IPS DF 6.9 (cell line): ENCODE measurements at places on chromosomes 5 and 9.

GRCh38 chr9:29449306-29449705, 1876.0 kb upstream of the C9orf72 start:
- no peak overlapping the region for H3K4me3 ChIP-seq
- H3K4me1 ChIP-seq, result no peaks in the 10 kb centered on the region
- DNase-seq, result no peak
- no peaks in the 10 kb centered on the region for H3K36me3 ChIP-seq
- no peak overlapping the region for H3K27ac ChIP-seq

GRCh38 chr9:130707225-130707976, 13.8 kb downstream of the EXOSC2 start:
- no peak overlapping the region for H3K4me3 ChIP-seq
- H3K27ac ChIP-seq, result no peak overlapping the region
- H3K4me1 ChIP-seq, result no peaks in the 10 kb centered on the region
- DNase-seq, result no peak
- H3K27me3 ChIP-seq, result no peaks in the 10 kb centered on the region

DNA sequence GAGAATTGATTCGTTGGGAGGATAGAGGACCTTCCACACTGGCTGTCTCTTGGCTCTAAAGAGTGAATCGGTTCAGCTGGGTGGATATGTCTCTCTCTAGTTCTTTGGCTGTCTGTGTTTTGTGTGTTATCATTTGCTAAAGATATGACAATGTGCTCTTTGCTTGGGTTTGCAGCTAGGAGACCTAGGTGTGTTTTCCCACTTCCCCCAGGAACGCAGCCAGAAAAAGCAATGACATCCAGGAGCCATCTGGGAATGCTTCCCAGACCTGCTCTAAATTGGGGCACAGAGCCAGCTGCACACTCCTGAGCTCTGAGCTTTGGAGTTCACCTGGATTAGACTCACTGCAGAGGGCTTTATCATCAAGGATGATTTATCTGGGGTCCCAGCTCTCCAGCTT, 12.8 kb upstream of the PDZD2 start:
- DNase-seq, result no peak
- H3K36me3 ChIP-seq, result no peaks in the 10 kb centered on the region
- no peaks in the 10 kb centered on the region; the same call in 1 of the 2 replicates for H3K4me1 ChIP-seq
- no peaks in the 10 kb centered on the region for H3K27me3 ChIP-seq
- no peak overlapping the region for H3K4me3 ChIP-seq

DNA sequence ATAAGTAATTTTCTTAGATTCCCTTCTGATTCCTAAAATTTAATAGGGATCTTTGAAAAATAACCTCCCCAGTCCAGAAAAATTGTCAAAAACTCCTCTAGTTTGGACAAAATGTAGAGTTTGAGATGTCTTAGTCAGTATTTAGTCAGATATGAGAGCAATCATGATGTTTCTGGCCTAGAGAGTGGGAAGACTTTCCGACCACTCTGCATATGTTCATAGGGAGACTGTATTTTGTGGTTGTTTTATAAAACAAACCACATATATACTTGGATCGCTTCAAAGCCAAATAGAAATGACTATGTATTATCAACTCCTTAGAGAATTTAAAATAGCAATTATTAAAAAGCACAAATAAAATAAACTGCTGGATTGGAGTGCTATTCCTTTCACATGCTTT, 15.8 kb downstream of the ZFAND5 start:
- no peak overlapping the region for H3K27ac ChIP-seq
- H3K27me3 ChIP-seq, result no peaks in the 10 kb centered on the region
- no peak for DNase-seq
- H3K36me3 ChIP-seq, result no peaks in the 10 kb centered on the region
- no peak overlapping the region for H3K4me3 ChIP-seq
- no peaks in the 10 kb centered on the region for H3K4me1 ChIP-seq

GRCh38 chr5:6659941-6660684, 26.9 kb downstream of the SRD5A1 start:
- H3K27me3 ChIP-seq, result no peaks in the 10 kb centered on the region
- no peaks in the 10 kb centered on the region for H3K4me1 ChIP-seq
- peaks cover 3% of the 10 kb centered on the region; the same call in 1 of the 2 replicates for H3K36me3 ChIP-seq
- no peak overlapping the region for H3K27ac ChIP-seq
- no peak for DNase-seq
- H3K4me3 ChIP-seq, result no peak overlapping the region; the same call in 1 of the 2 replicates

DNA sequence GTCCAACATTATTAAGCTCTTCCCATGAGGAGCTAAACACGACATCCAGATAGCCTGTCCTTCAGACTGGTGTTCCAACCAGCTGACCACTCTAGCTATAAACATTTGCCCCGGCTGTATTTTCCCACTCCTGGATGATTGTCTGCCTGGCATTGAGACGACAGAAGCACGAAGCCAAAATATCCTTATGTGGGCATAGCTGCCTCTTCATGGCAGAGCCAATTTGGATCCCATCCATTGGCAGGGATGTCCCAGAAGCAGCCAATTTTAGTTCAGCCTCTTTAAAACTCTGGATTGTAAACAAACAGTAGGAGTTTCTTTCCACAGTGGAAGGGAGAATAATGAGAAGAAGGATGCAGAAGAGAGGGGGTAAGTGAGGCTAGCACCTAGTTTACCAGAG, 507.6 kb downstream of the CETN3 start:
- H3K27me3 ChIP-seq, result no peaks in the 10 kb centered on the region
- H3K4me1 ChIP-seq, result no peaks in the 10 kb centered on the region
- no peak for DNase-seq
- H3K27ac ChIP-seq, result no peak overlapping the region
- H3K36me3 ChIP-seq, result no peaks in the 10 kb centered on the region

DNA sequence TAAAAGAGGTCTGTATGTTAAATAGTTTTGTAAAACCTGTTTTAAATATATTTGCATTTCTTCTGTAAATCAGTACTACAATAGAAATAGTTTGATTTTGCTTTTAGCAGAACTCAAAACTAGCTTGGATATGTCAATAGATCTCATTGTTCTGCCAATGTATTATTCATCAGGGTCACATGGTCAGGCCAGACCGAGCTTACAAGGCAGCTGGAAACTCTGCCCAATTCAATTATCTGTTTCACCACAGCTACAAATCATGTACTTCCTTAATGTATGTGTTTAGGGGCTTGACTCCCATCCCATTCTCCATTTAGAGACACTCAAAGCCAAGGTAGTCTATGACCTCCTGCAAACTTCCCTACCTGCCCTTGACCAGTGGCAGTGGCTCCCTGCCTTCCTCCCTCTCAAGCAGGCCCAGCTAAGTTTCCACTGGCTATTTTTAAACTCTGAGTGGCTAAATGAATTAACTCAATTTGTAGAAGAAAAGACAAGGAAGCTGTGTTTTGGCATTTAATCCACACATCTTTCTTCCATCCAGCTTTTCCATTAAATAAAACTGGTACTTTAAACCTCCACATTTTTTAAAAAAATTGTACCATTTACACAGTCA, 46.4 kb upstream of the SELENOP start:
- H3K27ac ChIP-seq, result no peak overlapping the region
- no peak overlapping the region for H3K4me3 ChIP-seq
- no peaks in the 10 kb centered on the region for H3K27me3 ChIP-seq
- DNase-seq, result no peak
- no peaks in the 10 kb centered on the region for H3K4me1 ChIP-seq
- no peaks in the 10 kb centered on the region for H3K36me3 ChIP-seq

DNA sequence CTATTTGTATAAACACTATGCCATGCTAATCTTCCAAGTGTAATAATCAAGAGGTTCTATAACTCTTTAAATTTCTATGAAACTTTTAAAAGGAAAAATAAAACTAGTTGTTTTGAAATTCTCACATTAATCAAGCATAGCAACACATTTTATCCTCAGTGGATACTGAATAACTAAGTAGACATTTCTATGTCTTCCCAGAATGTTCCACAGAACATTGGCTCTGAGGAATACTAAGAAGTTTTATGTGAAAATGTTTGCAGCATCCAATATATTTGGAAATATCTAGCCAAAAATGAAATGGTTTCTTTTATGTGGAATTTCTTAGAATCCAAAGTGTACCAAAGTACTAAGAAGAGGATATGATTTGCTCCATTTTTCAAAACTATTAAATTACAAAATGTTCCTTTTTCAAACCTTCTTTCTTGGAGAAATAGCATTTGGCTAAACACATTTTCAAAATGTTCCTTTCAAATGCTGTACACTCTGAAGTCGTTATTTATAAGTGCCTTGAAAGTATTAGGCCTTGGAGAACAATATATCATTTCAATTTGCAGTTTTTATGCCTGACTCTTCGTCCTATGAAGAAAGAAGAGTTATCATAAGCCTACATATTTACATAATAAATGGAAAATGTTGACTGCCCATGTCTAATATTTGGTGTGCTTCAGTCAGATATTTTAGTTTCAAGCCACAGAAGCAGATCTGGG, 175.6 kb upstream of the COX7C start:
- no peak overlapping the region for H3K27ac ChIP-seq
- H3K36me3 ChIP-seq, result no peaks in the 10 kb centered on the region
- no peaks in the 10 kb centered on the region for H3K27me3 ChIP-seq
- H3K4me3 ChIP-seq, result no peak overlapping the region
- H3K4me1 ChIP-seq, result no peaks in the 10 kb centered on the region

GRCh38 chr5:38078161-38078560, 180.2 kb upstream of the EGFLAM start:
- H3K27ac ChIP-seq, result no peak overlapping the region
- H3K4me3 ChIP-seq, result no peak overlapping the region
- DNase-seq, result no peak
- no peaks in the 10 kb centered on the region for H3K4me1 ChIP-seq

- peaks cover 3% of the 10 kb centered on the region for H3K4me1 ChIP-seq
- H3K36me3 ChIP-seq, result no peaks in the 10 kb centered on the region
- H3K27ac ChIP-seq, result no peak overlapping the region
Observed at GRCh38 chr5:38463634-38464521, 92.6 kb downstream of the LIFR start.

DNA sequence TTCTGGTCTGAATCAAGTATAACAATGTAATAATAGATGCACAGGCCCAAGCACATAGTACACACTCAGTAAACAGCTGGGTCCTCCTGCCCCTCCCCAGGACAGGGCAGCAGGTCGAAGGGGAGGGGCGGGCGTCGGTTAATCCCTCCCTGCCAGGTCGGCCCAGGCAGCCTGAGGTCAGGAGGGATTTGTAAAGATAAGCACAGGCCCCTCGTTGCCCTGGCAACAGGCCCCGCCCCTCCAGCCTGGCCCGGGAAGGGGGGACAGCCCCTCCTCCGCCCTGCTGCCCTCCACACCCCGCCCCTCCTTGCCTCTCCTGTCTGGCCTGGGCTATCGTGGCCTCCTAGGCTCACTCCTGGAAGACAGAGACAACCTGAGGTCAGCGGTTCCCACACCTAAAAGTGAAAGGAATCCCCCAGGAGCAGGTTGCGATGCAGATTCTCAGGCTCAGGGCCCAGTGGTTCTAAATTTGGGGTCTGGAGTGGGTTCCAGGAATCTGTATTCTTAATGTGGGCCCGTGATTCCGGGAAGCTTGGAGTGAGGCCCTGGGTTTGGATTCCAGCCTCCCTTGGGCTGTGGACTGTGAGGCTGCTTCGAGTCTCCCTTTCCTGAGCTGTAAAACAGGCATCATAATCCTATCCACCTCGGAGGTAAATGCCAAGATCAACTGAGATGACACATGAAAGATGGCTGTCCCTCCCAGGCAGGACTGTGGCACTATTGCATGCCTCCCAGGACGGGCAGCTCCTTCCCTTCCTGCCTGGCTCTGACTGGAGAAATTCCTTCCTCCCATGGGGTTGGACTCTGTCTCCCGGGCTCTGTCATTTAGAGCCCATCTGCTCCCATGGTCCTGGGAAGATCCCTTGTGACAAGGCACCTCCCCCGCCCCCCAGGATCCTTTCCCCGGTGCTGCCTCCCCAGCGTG, 4.4 kb downstream of the CRB2 start:
- DNase-seq, result peak; percentile 78
- no peak overlapping the region for H3K4me3 ChIP-seq
- H3K27me3 ChIP-seq, result no peaks in the 10 kb centered on the region

GRCh38 chr9:21324047-21324446, 11.2 kb downstream of the KLHL9 start:
- DNase-seq, result no peak
- no peak overlapping the region for H3K27ac ChIP-seq

GRCh38 chr5:137275083-137275482, 224.0 kb downstream of the SPOCK1 start:
- DNase-seq, result no peak
- H3K36me3 ChIP-seq, result no peaks in the 10 kb centered on the region
- H3K4me1 ChIP-seq, result 0 out of 2 replicates have a peak, but pooled peaks cover 1% of the 10 kb centered on the region
- H3K27ac ChIP-seq, result no peak overlapping the region
- H3K27me3 ChIP-seq, result no peaks in the 10 kb centered on the region

- DNase-seq, result no peak
- H3K27me3 ChIP-seq, result no peaks in the 10 kb centered on the region
- H3K4me1 ChIP-seq, result no peaks in the 10 kb centered on the region
Observed at GRCh38 chr9:136445799-136446198, 6.2 kb upstream of the INPP5E start.

DNA sequence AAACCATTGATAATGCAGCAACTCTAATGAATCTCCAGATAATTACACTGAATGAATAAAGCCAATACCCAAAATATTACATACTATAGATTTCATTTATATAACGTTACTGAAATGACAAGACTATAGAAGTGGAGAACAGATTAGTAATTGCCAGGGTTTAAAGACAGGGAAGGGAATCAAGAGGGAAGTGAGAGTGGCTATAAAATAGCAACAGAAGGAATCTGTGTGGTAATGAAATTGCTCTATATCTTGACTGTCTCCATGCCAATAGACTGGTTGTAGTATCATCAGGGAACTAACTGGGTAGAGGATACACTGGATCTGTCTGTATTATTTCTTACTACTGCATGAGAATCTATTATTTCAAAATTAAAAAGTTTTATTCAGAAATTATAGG, 396.5 kb upstream of the RPS23 start:
- H3K36me3 ChIP-seq, result no peaks in the 10 kb centered on the region
- H3K27me3 ChIP-seq, result no peaks in the 10 kb centered on the region
- H3K4me1 ChIP-seq, result no peaks in the 10 kb centered on the region
- H3K4me3 ChIP-seq, result no peak overlapping the region

DNA sequence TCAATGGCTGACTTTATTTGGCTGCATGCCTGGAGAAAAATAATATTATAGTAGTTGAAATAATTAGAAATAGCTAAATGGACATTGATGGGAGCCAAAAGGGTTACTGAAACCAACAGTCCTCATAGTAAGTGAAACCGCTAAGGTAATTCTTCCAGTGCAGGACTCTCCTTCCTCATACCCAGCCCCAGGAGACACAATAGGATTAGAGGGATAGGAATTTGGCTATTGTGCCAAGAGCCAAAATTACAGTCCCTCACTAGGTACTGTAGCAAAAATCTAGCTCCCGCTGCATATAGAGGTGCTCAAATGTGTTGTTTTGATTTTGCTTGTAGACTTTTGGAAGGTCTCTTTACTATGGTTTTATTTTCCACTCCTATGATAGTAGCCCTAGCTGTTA, 20.2 kb downstream of the GLDC start:
- no peak overlapping the region for H3K27ac ChIP-seq
- DNase-seq, result no peak
- no peaks in the 10 kb centered on the region for H3K4me1 ChIP-seq
- H3K4me3 ChIP-seq, result no peak overlapping the region
- H3K27me3 ChIP-seq, result no peaks in the 10 kb centered on the region
- H3K36me3 ChIP-seq, result no peaks in the 10 kb centered on the region

- no peaks in the 10 kb centered on the region for H3K36me3 ChIP-seq
- H3K27me3 ChIP-seq, result no peaks in the 10 kb centered on the region
- no peak for DNase-seq
- no peak overlapping the region for H3K4me3 ChIP-seq
Observed at GRCh38 chr9:91515074-91515687, 91.5 kb upstream of the NFIL3 start.

- DNase-seq, result no peak
- no peaks in the 10 kb centered on the region for H3K27me3 ChIP-seq
- H3K36me3 ChIP-seq, result no peaks in the 10 kb centered on the region
- H3K4me3 ChIP-seq, result no peak overlapping the region
- H3K27ac ChIP-seq, result no peak overlapping the region
Observed at GRCh38 chr9:97747201-97747965, 50.2 kb upstream of the XPA start.

- no peak overlapping the region for H3K4me3 ChIP-seq
- DNase-seq, result peak; percentile 11
- H3K4me1 ChIP-seq, result no peaks in the 10 kb centered on the region
- H3K36me3 ChIP-seq, result no peaks in the 10 kb centered on the region
Observed at GRCh38 chr5:161431963-161432362, 114.6 kb downstream of the GABRB2 start.
